ENCODE measurements at places on chromosomes 7 and 10.

DNA sequence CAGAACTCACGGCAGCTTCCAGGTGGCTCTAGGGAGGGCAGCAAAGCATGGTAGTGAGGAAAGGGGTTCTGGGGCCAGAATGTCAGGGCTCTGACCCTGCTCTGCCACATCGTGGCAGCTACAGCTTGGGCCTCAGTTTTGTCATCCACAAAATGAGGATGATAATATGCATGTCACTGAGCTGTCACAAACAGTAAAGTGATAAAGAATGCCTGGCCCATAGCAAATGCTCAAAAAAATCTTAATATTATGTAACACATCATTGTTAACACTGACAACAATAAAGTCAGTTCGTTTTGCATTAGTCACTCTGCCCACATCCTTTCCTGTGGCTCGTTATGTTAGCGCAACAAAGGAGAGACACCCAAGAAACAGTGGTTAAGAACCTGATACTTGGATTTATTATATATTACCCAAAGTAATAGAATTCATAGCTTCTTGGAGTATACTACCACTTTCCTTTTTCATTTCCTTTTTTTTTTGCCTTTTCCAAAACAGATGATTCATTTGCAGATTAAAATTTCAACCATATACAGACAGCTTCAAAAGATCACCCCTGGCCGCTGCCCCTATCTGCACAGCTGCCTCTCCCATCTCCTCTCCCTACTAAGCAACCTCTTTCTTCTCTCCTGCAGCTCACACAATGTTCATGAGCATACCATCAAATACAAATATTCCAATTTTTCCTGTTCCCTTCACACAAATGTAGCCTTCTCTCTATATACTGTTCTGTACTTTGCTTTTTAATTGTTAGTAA, 45.5 kb upstream of the DDC start:
- no peak for DNase-seq

DNA sequence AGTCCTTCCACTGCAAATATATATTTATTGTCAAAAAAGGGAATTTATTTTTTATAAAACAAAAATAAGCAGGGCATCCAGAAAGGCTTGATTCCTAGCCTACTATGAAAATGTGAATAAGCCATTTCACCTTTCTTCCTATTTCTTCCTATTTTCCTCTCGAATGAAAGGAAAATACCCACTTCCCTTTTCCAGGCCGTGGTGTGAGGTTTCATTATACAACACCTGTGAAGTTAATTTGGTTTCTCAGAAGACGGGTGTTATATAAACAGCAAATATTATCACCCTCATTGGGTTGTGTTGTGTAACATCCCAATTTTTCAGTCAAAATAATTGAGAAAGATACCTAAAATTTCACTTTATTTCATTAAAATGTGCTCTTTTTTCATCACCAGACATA, 214.3 kb downstream of the DGKB start:
- no peak for DNase-seq

DNA sequence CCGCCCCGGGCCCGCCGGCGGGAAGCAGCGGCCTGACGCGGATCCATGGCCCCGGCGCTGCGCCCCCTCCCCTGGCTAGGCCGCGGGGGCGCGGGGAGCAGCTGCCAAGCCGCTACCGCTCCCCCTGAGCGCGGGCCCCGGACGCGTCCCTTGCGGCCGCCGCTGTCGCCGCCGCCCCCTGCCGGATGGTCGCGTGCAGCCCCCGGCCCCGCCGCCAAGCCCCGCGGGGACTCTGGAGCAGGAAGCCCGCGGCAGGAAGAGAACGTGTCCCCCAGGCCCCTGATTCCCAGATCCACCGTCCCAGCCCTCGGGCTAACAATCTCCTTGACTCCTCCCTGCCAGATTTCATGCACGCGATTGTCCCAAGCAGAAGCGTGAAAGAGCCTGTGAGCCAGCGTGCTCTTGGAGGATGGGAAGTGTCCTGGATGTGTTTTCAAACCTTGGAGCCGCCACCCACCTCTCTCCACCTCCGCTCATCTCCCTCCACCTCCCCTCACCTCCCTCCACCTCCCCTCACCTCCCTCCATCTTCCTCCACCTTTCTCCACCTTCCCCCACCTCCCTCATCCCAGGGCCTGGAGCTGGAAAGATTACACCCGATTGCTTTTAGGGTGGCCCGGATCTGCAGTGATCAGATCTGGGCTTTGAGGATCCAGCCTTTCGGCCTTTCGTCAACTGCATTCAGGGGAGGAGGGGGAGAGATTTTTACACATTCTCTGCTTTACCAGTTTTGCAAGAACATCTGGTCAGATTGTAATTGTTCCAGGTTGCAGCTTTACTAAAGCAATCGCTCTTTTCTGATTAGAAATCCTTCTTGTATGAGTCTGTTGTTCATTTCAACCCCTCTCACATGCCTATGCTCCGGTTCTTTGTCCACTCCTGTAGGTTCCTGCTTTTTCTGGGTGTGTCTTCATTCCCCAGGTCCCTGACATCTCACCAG, 570 bp upstream of the PRTFDC1 start:
- DNase-seq = peak; percentile 71

GRCh38 chr10:56662765-56663447, 301.8 kb upstream of the ZWINT start:
- DNase-seq = no peak

DNA sequence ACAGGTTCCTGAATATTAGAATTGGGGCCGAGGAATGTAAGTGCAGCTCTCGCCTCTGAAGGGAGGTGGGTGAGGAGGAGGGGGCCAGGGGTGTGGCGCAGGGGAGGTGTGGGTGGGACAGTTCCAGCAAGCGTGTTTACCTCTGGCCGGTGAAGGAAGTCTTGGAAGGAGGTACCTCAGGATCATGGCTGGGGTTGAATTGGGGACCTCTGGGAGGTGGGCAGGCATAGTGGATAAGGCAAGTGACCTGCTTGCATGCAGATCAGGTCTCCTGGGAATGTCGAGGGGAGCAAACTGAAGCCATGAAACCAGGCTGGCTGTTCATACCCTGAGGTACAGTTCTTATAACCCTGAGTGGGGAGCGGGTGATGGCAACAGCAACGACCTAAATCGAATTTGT, 2.0 kb downstream of the ZNF775 start:
- no peak for DNase-seq

DNA sequence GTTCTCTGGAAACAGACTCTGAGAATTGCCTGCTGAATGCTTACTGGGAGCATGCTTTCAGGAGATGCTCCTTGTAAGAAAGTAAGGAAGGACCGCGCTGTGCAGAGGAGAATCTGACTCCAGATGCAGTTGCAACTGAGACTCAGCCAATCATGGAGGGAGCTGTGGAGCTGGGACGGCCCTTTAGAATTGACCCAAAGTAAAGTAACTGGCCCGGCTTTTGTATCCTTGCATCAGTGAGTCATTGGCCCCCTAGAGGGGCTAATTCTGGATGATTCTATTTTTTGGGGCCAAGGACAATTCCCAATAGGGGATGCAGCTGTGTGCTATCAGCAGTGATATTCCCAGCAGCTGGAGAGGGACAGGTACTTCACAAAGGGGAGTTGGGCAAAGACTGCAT, 170.4 kb downstream of the PTEN start:
- no peak for DNase-seq

- DNase-seq = peak; percentile 83
These were observed 23.7 kb downstream of the UMAD1 start for GRCh38 chr7:7664291-7664690.

DNA sequence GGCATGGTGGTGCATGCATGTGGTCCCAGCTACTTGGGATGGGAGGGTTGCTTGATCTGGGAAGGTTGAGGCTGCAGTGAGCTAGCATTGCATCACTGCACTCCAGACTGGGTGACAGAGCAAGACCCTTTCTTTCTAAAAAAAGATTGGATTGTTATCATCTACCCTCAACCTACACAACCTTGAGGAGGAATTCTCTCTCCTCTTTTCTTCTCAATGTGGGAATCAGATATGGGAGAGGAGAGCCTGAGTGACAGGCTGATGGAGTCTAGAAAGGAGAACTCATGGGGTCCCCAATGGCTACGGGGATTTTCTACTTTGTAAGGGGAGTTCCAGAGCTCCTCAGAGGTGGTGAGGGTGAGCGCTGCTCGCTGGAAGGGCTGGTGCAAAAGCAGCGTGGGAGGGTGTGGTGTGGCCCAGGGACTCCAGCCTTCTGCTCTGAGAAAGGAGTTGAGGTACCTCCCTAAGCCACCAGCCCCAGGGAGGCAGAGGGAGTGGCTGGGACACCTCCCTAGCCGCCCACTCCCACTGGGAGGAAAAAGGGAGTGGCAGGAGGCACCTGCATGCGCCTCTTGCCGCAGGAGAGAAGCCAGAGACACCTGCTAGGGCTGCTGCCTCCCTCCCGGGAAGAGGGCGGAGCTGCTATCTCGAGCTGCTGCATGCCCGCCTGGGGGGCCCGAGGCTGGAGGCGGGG, 48.4 kb downstream of the GATA3 start:
- DNase-seq = no peak

DNA sequence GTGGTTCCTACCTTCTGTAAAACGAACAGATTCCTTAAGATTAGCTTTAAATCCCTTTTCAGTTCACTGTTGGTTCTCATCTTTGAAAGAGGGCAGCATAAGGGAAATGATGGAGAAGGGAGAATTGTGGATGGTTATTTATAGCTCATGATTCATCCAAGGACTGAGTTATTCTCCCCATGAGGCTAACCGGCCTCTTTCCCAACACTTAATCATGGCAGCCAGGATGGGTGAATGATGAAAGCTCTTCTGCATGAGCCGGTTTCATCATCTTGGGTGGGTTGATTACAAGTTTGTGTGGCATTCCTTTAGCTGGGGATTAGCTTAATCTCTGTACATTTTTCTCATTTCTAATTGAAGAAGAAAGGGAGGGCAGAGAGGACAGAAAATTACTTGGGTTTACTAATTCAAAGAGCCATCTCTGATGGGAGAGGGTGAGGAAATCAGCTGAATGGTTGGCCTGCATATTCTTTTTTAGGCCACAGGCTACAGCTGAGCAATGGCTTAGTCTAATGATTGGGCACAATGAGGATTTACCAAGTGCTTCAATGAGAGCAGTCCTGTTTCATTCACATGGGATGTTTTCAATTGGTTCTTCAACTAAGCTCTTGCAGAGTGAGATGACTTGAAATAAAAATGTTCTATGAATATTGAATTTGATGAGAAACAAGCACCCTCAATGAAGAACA, 250.0 kb downstream of the BMPER start:
- no peak for DNase-seq

DNA sequence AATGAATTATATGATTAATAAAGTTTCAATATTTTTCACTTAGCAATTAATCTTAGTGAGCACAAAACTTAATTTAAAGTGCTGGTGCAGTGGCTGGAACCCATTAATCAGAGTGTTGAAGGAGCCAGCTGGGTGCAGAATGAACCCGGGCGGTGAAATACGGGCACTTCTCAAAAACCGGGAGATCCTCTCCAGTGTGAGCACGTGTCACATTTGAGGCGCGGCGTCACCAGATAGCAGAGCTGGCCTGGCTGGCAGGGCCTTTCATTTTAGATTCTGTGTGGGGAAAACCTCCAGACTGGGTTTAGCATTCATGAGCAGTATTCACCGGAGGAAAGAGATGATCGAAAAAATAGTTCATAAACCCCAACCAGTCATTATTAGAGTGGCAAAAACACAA, 34.5 kb upstream of the CTBP2 start:
- no peak for DNase-seq

- DNase-seq = no peak
These were observed 71.3 kb upstream of the DGKB start for GRCh38 chr7:14973712-14974428.

GRCh38 chr10:126661841-126662515, 8.5 kb downstream of the C10orf90 start:
- DNase-seq = no peak

DNA sequence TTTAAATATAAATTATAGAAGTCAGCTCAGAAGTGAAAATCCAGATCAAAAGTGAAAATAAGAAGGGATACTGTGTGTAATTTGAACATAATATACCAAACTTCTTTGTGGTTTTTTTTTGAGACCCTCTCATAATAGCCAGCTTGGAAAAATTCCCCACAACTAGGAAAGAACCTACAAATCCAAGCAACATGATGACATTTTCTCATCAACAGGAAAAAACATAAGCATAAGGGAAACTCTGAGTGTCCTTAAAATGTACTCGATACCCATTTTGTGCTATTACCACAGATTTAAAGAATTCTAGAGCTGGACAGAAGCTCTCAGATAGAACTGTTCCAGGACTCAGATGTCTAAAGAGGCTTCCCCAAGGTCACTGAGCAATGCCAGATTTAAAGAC, 214.8 kb upstream of the KLF14 start:
- no peak for DNase-seq

DNA sequence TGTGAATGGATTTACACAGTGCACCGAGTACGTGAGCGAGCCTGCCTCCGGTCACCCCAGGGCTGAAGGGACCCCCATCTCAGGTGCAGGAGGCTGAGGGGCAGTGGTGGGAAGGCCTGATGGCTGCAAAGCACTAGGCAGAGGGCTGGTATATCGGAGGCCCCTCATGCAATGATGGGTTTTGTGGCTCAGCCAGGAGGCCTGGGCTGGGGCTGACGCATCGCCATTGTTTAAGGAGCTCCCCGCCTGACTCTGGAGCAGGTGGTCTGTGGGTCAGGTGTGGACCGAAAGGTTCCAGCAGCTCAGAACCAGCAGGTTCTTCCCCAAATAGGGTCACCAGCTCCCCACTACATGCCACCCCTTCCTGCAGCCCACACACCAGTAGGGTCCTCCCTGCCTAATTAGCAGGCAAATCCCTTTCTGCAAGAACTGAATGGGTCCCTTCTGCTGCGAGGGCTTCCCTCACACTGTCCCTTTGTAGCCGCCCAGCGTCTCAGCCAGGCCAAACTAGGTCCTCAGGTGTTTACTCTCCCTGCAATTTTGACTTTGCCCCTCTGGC, 33.0 kb downstream of the OAT start:
- no peak for DNase-seq

DNA sequence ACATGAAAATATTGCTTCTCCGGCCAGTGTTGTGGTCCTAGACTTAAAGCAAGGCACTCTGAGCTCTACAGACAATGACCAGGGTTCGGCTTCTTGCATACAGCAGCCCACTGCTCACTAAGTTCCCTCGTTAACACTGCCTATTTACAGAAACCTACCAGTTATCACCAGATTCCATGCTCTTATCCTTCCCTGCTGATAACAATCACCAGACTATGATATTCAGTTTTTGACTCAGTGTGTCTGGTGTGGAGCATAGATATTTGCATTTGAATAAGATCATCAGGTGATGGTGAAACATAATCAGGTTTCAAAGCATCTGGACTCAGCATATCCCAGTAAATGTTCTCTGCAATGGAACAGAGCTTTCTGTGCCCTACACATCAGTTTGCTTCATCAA, 182.3 kb downstream of the SNX13 start:
- DNase-seq = peak; percentile 34

DNA sequence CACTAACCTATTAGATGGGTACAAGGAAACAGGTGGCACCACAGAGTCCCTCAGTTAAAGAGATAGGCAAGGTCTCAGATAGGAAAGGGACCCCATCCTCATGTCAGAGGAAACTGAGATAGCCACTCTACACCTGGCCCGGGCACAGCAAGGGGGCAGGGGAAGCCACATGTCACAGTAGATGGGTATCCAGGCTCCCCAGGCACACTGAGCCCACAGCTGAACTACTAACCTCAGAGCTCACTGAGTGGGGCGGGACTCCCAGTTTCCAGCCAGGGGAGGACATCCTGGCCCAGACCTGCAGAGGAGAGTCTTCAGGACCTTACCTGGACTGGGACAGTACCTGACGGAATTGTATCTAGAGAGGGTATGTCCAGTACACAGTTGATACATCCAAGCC, 3.7 kb upstream of the CDHR1 start:
- no peak for DNase-seq
